ENCODE measurements at places on chromosomes 12 and 14.

DNA sequence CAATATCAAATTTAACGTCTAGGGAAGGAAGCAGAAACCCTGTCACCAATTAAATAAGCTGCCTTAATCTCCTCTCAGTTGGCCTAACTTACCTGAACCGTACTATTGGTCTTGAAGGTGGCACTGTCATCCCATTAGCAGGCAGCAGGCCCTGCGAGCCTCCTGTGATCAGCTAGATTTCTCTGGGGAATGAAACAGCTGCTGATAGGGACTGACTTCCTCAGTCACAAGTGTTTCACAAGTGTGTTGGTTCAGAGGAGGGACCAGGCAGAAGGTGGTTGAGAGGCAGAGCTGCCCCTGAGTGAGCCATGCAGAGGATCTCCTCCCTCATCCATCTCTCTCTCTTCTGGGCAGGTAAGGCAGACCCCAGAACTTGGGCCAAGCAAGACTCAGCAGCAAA, 166.8 kb downstream of the DAD1 start:
- DNase-seq = no peak

DNA sequence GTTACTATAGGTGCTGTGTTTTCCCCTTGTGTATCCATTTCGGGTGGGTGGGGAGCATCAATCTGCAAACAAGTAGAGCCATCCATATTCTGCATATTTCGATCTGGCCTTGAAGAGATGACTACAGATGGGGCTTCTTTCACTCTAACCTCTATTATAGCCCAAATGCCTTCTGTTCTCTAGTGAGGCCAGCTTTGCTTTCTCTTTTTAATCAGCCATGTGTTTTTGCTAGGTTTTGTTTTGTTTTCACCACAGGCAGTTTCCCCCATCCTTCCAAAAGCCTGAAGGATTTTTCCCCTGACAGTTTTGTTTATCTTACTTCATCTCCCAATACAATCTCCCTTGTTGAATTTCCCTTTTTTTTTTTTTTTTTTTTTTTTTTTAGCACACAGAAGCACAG, 224.1 kb downstream of the BTG1 start:
- DNase-seq = no peak

DNA sequence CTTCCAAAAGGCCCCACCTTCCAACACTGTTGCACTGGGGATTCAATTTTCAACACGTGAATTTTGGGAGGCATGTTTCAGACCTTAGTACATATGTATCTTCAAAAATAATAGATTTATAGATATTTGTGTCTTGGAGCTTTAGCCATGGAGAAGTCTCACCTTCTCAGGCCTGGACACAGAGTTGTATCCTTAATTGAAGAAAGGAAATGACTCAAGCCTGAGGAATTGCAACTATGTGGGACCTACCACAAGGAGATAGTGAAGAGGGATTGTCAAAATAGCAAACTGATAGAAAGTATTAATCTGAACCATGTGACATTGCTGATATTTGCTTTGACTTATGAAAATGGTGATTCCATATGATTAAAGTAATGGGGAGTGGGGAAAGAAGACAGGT, 89.8 kb downstream of the ACSS3 start:
- no peak for DNase-seq

DNA sequence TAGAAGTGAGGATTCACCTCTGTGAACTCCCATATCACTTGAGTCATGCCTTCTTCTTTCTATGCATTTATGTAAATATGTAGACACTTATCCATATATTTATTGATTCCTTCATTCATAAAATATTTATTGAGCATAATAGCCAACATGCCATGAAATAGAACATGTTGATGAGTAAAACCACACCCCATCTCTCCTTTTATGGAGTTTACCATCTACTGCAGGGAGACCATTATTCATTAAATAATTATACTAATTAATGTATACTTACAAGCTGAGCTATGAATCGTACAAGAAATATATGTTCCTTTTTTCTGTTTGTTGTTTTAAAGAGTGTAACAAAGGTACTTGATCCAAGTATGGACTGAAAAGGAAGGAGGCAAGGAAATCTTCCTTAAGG, 17.4 kb upstream of the IGF1 start:
- no peak for DNase-seq

DNA sequence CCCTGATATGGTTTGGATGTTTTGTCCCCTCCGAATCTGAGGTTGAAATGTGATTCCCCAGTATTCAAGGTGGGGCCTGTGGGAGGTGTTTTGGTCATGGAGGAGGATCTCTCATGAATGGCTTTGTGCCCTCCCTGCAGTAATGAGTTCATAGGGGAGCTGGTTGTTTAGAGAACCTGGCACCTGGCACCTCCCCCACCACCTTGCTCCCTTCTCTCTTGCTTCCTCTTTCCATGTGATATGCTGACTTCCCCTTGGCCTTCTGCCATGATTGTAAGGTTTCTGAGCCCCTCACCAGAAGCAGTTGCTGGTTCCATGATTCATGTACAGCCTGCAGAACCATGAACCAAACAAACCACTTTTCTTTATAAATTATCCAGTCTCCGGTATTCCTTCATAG, 32.6 kb downstream of the CD163L1 start:
- no peak for DNase-seq

DNA sequence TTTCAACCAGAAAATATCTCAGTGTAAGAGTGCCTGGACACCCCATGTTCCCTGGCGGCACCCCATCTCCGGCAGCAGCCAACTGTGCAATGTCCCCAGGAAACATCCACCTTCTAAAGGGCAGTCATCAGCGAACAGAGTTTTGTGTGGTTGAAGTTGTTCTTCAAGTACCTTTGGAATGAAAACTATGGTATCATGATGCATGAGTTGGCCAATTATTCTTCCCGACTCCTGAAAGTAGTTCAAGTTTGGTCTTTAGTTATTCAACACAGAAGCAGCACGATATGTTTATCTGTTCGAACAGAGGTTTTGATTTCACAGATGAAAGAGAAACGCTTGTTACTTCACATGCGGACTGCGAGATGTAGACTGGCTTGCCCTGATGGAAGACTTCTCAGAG, 21.1 kb upstream of the TTC7B start:
- no peak for DNase-seq

GRCh38 chr14:96129128-96129736, 75.4 kb upstream of the BDKRB2 start:
- no peak for DNase-seq

GRCh38 chr14:83260751-83261150, 1727.1 kb upstream of the SEL1L start:
- DNase-seq = no peak

- no peak for DNase-seq
Measured at GRCh38 chr14:30223385-30223785, 295.7 kb upstream of the PRKD1 start.

GRCh38 chr14:32898876-32899275, 39.8 kb upstream of the NPAS3 start:
- no peak for DNase-seq

DNA sequence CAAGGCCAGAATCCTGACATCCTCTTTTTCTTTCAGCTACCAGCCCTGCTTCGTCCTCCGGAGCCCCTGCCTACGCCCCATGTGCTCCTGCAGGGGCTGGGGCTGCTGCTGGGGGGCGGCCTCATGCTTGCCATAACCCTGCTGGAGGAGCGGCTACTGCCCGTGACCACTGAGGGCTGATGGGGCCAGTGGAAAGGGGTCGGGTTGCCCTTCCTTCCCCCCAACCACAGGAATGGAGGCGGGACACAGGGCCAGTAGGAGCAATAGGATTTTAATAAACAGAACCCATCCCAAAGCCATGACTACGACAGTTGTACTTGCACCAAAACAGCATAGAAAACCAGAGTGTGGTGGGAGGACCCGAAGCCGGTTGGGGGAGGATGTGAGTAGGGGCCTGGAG, 7.7 kb downstream of the SLC39A5 start:
- no peak for DNase-seq

GRCh38 chr14:54344445-54344844, 52.4 kb upstream of the CDKN3 start:
- no peak for DNase-seq

- no peak for DNase-seq
Measured at GRCh38 chr14:43249591-43249990, 1257.5 kb downstream of the FSCB start.

DNA sequence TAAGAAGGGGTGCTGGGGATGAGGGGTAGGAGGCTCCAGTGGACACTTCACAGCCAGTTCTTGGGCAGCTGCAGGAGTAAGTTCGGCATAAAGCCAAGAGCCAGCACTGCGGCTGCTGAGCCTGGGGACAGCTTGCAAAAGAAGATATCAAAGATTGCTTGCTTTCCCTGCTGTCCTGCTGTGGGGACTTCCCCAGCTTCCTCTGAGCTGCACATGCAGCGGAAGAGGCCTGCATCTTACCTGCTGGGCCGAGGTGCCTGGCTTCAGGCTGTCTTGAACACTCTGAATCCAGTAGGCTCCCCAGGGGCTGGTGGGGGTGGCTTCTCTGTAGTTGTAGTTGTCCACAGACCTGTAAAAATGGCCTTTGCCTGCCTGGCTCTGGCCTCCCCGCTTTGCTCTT, 1.3 kb downstream of the CHGA start:
- DNase-seq = no peak

DNA sequence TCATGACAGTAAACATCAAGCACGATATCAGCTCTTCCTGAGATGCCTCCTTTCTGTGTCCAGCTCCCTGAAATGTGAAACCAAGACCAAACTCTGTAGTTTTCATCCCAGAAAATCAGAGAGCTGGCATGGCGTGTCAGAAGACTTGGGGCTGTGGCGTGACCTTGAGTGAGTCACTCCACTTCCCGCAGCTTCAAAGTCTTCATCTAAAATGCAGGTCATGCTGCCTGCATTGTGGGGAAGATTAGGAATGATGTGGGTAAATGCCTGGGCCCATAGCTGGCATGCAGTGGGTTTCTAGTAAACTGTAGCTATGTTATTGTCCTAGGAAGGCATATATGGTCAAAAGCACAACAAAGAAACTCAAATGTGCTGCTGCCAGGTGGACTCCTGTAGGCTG, 28.8 kb downstream of the OAS2 start:
- DNase-seq = no peak

- DNase-seq = peak; percentile 89
Measured at GRCh38 chr14:75176142-75176820, at the start of gene TMED10. Gene TMED10 (minus strand): TSS chr14:75176612. CDS start chr14:75176579, 33 bp downstream.

GRCh38 chr14:84312551-84312950, 1217.4 kb upstream of the FLRT2 start:
- no peak for DNase-seq

DNA sequence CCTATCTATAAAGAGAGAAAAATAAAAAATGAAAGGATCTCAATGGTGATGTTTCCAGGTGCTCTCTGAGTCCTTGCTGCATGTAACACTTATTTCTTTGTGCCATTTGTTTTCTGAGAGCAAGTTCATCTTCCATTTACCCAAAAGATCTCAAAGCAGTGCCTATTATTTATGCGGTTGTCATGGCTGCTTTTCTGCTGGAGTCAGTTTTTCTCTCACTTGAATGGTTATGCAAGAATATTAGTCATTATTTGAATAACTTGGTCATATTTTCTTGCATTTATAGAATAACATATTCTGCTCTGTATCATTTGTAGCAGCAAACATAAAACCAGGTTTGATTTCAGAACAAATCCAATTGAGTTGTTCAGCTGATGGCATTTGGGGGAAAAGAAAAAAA, 141.8 kb upstream of the G2E3 start:
- DNase-seq = no peak

GRCh38 chr12:91885851-91886731, 259.6 kb downstream of the BTG1 start:
- DNase-seq = no peak

DNA sequence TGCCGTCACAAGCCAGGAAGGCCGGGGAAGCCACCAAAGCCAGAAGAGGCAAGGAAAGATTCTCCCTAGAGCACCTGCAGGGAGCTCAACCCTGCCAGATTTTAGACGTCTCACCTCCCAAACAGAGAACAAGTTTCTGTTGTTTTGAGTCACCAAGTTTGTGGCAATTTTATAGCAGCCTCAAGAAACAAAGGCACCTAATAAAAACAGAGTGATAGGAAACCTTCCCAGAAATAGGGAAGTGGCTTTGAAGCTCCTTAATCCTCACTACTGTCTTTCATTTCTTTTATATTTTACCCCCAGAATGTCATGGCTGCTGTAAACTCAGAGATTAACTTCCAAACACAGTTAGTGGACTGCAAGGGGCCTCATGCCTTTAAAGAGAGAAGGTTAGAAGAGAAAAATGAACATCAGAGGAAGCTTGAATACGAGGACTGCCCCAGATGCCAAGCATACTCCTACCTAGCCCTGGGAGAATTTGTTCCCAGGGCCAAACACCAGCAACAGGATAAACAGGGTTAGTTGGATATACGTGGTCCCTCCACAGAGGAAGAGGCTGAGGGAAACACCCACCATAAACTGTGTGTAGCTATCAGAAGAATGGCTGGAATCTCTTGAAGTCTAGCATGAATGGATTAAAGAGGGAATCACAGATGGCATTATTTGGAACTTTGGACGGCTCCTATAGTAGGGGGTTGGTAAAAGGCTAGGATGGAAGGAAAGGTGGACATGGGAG, 148.3 kb downstream of the KCNA5 start:
- DNase-seq = no peak

- no peak for DNase-seq
Measured at GRCh38 chr14:31950764-31951637, 126.1 kb upstream of the ARHGAP5 start.

DNA sequence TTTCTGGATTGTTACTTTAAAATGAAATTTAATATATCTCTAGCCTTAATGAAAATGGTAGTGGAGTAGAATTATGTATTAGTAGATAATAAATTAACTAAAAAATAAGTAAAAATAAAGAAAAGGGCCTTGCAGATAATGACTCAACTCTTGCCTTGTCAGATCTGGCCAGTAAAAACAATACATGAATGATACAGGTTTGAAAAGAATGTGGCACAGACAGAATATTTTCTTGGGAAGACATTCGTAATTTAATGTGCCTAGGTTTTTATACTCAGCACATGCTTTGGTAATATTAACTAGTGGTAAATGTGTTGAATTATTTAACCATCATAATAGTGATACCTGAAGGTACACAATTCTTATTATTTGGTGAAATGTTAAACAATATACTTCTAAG, 28.3 kb downstream of the ATF7IP start:
- no peak for DNase-seq

DNA sequence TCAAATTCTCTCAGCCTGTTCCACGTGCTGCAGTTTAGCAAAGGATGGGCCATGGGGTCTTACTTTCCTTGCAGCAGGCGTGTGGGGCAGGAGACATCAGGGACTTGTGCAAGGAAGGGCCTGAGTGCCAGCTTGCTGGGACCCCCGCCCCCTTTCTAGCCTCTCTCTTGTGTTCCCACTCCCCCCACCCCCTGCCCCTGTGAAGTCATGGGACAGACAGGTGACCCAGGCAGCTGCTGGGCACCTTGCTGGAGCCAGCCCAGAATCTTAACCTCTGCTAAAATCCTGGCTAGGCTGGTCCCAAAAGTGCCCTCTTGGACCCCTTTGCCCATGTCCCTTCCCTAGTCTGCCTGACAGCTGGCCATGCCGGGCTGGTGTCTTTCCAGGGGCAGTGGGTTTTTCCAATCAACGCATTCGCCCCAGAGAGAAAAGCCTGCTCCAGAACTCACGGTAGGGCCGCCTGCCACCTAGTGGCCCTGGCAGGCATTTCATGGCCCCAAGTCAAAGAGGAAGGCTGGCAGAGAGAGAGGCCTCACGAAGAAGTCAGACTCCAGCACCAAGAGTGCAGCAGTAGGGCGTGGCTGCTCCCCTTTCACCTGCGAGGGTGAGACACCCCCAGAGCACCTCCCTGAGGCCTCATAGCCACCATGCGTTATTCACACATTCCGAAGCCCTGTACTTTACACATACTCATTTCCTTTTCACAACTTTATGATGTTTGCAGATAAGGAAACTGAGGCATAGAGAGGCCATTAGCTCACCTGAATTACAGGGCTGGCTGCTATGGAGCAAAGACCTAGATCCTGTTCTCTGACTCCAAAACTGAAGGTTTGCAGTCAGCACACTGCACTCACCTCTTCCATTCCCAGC, 67.4 kb downstream of the LGMN start:
- DNase-seq = peak; percentile 70

- no peak for DNase-seq
Measured at GRCh38 chr12:2973566-2973965, 14.4 kb downstream of the TEAD4 start.

Measured in stimulated activated CD4-positive, alpha-beta T cell treated with anti-CD3 and anti-CD28 coated beads, Interleukin-2, amount 100 ng/mL, for 48 hours (primary cell).